CD4-positive, alpha-beta T cell treated with Interleukin-4 for 1 hour (primary cell): ENCODE measurements at places on chromosomes 16 and 17.

- DNase-seq = no peak
Measured at GRCh38 chr16:56807011-56807675, 57.9 kb upstream of the SLC12A3 start.

GRCh38 chr17:5825717-5826330 is 241.5 kb upstream of the NLRP1 start:
- DNase-seq = no peak

GRCh38 chr16:9139965-9140364 is 48.5 kb downstream of the HAPSTR1 start:
- DNase-seq = no peak

DNA sequence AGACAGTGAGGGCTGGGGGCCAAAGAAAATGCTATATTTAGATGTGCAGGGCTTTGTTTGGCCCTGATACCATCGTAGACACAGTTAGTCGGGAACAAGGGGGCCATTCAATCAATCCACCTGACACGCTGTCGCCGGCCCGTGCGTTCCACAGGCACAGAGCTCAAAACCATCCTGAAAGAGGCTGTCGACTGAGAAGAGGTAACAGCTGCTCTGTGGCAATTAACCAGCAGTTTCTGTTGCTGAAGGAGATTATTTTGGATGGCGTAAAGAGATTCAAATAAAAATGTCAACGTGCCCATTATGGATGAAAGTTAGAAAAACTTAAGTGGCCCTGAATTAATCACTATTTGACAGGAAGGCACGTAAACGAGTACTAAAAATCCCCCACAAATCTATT is 276.2 kb upstream of the IRX5 start:
- DNase-seq = no peak

GRCh38 chr17:48704361-48705248 is 17.7 kb downstream of the PRAC1 start:
- no peak for DNase-seq

DNA sequence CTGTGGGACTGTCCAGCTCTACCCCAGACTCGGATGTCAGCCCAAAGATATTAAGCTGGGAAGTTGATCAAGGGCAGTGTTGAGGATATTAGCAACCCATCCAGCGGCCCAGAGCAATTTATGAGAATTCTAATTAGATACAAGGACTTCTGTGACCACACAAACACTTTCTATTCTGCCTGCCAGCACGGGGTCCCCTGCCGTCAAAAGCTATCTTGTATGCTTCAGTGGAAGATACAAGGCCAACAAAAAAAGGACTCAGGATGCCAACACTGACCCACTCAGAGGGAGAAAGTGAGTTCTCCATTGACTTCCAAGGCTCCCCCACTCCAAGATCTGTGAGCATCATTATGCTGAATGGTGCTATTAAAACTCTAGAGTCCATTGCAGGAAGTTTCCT is 390.7 kb downstream of the GRIN2A start:
- DNase-seq = no peak

- no peak for DNase-seq
Measured at GRCh38 chr17:54259476-54259875, 436.7 kb downstream of the KIF2B start.

DNA sequence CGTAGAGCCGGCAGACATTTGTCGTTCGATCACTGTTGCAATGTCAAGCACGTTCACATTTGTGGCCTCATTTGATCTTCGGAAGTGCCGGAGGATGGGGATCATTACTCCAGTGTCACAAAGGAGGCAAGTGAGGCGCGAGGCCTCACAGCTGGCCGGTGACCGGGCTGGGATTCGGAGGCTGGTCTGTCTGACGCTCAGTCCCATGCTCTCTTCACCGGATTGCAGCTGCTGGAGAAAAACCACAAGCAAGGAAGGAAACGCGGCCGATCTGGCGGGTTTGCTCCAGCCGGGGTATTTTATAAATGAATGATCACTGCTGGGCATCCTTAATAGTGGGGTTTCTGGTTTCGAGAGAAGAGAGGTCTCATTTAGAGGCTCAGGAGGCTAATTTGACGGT is 127.8 kb downstream of the OR1D5 start:
- no peak for DNase-seq

DNA sequence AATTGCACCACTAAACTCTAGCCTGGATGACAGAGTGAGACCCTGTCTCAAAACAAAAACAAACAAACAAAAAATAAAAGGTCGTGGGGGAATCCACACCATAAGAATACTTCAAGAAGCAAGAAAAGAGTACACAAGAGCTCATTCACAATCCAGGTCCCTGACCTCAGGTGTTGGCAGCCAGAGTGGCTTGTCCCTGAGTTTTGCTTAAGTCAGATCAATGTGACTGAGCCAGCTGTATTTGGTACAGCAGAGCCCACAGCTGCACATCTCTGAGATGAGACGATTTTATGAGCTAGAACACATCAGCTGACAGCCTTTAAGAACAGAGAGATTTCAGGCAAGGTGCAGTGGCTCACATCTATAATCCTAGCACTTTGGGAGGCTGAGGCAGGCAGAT is 22.4 kb downstream of the CACNG1 start:
- DNase-seq = no peak

- peak; percentile 21 for DNase-seq
Measured at GRCh38 chr17:59561042-59561441, 4.4 kb upstream of the DHX40 start.

GRCh38 chr17:64424324-64424849 is 24.5 kb upstream of the MILR1 start:
- no peak for DNase-seq

- no peak for DNase-seq
Measured at GRCh38 chr17:59487161-59487873, 78.1 kb upstream of the DHX40 start.

GRCh38 chr17:62761884-62762283 is 46.2 kb downstream of the MARCHF10 start:
- DNase-seq = no peak

GRCh38 chr17:3003296-3004149 is 59.9 kb downstream of the OR1D5 start:
- DNase-seq = no peak

DNA sequence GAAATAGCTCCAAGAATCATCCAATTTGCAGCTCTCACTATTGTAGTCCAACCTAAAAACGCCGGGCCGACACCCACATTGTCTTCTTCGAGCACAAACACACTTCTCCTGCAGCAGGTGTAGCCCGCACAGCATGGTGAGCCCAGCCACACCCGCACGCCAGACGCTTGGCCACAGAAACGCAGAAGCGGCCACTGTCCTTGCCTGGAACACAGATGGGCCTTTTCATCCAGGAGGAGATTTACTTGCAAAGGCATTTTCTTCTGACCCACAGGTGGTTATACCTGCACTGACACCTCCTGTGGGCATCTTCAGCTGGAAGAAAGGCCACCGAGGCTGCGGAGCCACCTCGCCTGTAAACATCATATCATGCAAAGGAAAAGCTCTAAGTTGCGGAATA is 98.4 kb downstream of the ADCY9 start:
- no peak for DNase-seq

DNA sequence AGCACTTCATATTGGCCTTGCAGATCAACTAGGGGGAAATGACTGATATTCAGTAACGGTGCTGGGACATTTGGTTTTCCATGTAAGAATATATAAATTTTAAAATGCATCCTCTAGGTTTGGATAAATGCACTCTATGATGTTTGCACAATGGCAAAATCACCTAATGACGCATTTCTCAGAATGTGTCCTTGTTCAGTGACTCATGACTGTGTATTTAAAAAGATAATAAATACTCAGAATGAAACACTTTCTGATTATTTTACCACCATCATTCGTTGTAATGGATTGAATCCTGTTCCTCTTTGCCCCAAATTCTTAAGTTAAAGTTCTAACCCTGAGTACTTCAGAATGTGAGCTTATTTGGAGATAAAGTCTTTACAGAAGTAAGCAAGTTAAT is 17.2 kb upstream of the ADGRG1 start:
- no peak for DNase-seq

DNA sequence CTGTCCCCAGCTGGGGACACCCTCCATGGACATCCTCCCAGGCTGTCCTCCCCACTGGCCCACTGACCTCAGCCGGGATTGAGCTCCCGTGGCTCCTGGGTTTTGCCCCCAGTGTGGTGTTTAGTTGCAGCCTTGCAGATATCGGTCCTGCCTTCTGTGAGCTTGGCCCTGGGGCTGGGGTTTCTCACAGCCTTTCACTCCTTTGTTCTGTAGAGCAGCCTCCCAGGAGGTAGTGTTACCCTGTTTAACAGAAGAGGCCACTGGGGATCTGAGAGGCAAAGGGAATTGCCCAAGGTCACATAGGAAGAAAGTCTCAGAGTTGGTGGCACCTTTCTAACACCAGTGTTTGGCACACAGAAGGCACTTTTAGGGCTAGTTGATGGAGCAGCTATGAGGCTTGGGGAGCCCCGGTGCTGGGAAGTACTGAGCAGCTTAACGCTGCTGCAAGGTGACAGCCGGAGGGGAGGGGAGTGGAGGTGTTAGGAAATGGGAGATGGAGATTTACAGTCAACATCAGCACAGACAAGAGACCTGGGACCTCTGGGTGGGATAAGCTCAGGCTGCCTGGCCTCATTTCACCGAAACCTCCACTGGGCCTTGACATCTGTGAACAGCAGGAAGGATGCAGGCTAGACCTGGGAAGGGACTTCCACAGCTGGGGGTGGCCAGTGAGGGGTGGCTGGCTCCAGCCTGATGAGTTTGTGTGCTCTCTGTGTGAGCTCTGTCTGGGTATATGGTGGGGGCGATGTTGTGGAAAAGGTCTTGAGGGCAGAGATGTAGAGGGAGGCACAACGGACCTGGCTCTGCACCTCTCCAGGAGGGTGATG is 26.1 kb downstream of the CACNA1G start:
- no peak for DNase-seq
